CD14-positive monocyte (primary cell): ENCODE measurements at places on chromosomes 6 and 20.

DNA sequence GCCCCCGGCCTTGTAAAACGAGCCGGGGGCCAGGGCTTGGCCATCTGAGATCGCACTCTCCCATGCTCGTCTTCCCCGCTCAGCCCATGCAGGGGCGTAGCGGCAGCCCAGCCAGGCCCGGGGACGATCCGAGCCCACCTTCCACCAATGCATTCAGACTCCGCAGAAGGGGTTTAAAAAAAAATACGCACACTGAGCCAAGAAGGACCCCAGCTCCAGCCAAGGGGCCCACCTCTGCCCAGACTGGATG, 320 bp downstream of the GSTA4 start:
- DNase-seq, result no peak

DNA sequence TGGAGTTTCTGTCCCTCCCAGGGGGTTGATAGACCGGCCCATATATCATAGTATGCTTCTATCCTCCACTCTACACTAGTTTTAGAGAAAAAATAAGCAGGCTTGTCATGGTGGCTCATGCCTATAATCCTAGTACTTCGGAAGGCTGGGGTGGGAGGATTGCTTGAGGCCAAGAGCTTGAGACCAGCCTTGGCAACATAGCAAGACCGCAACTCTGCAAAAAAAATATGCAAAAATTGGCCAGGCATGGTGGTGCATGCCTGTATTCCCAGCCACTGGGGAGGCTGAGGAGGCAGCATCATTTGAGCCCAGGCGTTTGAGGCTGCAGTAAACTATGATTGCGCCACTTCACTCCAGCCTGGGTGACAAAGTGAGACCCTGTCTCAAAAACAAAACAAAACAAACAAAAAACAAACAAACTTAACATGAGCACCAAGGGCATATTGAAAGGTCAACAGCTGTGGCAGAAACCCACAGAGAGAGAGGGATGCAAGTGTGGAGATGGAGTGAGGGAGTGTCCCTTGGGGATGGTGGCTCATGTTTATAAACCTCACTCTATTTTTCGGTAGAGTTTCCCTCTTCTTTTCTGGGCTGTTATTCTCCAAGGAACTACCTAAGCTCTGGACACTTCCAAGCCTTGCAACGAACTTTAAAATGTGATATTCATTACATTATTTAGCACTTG, 24.1 kb downstream of the SLC24A3 start:
- no peak for DNase-seq

- DNase-seq, result no peak
Observed at GRCh38 chr6:110408901-110409300, 6.5 kb downstream of the DDO start.

- DNase-seq, result peak; percentile 6
Observed at GRCh38 chr20:58086763-58087561, 141.5 kb downstream of the ANKRD60 start.

DNA sequence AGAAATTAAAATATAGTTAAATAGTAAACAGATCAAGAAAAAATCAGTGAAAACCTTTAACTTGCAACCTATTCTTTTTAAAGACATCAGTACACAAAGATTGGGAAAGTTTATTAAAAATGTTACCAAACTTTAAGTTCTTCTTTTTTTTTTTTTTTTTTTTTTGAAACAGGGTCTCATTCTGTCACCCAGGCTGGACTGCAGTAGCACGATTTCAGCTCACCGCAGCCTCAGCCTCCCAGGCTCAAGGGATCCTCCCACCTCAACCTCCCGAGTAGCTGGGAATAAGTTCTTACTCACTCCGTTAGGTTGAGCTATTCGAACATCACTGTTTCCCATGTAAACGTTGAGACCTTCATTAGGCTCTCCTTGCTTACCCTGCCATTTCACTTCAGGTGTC, 5.6 kb downstream of the MAP3K5 start:
- peak; percentile 51 for DNase-seq

DNA sequence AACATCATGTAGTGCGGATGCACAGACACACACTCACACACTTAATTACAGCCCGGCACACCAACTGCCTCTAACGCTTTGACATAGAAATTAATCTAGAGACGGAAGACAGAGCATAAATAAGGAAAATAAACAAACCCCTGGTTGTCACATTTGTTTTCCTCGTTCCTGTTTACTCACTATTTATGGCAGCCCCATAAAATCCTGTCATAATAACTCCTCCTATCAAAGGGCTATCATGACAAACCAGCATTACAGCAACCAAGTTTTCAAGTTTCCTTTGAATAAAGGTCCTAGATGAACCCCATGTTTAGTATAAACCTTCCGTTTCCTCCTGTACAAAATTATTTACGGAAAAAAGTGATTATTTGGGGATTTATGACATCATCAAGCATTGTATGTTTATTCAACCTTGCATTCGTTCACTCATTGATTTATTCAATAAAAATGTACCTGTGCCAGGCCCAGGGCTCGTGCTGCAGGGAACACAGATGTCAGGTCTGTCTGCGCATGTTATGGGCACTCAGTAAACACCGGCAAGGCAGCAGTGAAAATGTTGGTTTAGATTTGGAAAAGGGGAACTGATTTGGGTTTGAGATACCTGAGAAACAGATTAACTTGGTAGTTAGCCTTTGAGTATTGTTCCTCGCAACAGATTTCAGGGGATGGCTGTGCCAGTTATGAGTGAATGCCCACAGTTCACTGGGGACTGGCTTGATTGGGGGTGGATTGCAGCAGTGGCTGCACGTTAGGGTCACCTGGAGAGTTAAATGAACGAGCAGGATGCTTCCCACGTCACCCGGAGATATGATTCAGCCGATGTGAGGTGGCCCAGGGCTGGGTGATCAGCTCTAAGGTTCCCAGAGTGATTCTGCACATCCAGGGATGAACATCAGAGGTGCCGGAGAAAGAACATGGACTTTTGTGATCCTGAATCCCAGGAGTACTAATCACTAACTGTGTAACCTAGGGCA, 295.3 kb upstream of the FOXQ1 start:
- DNase-seq, result no peak

DNA sequence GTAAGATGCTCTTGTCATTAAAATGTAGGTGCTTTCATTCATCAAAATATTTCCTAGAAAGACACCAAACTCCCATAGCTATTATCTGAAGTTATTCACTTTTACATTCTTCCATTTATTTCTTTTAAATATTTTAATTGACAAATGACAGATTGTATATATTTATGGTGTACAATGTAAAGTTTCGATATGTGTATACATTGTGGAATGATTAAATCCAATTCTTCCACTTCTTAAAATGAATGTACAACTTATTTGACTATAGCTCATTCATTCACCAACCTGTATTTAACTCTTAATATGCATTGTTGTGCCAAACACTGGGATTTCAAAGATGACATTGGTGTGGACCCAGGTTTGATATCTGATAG, 41.0 kb downstream of the CCN2 start:
- no peak for DNase-seq

GRCh38 chr6:112439432-112439831, 92.3 kb downstream of the RFPL4B start:
- no peak for DNase-seq
